Activated CD4-positive, alpha-beta T cell treated with anti-CD3 and anti-CD28 coated beads for 1 hour (primary cell): ENCODE measurements at places on chromosomes 3 and 15.
A peak's percentile ranks its signal among the peaks of the same experiment; 100 is the strongest.

DNA sequence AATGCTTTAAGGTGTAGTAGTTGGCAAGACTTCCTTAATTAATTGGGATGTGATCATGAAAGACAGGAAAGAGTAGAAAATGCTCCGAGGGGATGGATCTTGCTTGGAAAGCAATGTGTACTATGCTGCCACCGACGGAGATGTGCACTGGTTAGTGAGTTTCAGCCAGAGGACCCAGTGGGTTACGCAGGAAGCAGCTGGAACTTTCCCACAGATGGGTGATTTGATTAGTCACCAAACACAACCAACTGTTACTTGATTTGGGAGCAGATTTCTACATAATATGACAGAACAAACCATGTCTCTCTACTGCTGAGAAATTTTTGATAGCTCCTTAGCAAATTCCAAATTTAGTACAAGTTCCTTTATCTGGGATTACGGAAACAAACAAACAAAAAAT, 245.4 kb upstream of the MCTP2 start:
- DNase-seq: no peak

- DNase-seq: no peak
Measured at GRCh38 chr3:171801738-171802589, 8.3 kb downstream of the PLD1 start.

- peak; percentile 23 for DNase-seq
Measured at GRCh38 chr15:88274553-88275460, 18.3 kb upstream of the NTRK3 start.

- no peak for DNase-seq
Measured at GRCh38 chr3:156174229-156174847, 54.0 kb downstream of the KCNAB1 start.

DNA sequence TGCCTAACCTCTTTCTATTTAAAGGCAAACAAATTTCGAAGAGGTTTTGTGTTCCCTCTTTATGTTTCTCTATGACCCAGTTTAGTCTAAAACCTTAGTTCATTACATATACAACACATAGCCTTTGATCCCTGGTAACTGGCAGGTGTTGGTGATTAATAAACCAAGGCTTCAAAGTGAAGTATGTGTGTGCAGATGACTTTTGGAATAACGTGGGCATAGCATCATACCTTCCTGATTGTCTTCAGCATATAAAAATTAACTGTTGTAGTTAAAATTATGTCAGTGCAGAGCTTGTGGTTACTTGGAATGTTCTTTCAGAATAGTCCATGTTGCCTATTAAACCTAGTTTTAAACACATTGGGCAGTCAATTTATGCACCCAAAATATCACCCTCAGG, 608.3 kb downstream of the ROBO2 start:
- no peak for DNase-seq

GRCh38 chr3:167469381-167469780, 4.5 kb downstream of the SERPINI2 start:
- no peak for DNase-seq

DNA sequence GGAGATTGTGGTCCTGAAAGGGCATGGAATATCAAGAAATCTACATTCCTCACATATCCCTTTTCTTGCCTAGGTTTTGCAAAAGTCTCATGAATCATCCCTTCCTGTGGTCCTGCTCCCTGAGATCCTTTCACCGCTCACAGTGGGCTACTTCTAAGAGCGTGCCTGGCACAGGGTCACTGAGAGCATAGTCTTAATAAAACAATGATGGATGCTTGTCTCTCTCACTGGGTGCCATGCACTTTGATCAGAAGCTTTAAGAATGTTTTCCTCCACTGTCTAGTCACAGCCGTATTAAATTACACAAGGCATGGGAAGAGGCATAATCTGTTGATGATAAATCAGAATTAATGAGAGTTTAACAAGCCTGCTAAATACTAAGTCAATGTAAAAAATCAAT, 269.7 kb upstream of the ATP10A start:
- no peak for DNase-seq

- no peak for DNase-seq
Measured at GRCh38 chr3:113268311-113268710, 57.0 kb downstream of the BOC start.

DNA sequence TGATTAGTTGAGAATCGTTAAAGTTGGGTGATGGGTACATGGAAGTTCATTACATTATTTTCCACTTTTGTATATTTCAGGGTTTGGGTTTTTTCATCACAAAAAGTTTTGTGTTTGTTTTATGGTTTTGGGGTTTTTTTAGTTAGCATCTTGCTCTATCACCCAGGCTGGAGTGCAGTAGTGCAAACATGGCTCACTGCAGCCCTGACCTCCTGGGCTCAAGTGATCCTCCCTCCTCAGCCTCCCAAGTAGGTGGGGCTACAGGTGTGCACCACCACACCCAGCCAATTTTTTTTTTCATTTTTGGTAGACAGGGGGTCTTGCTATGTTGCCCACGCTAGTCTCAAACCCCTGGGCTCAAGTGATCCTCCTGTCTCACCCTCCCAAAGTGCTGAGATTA, 100.1 kb upstream of the CHD2 start:
- DNase-seq: no peak

- DNase-seq: no peak
Measured at GRCh38 chr3:69568458-69568857, 170.8 kb upstream of the MITF start.

- no peak for DNase-seq
Measured at GRCh38 chr3:11989383-11990038, 14.7 kb upstream of the SYN2 start.
